ENCODE measurements at places on chromosomes 1 and 21.

DNA sequence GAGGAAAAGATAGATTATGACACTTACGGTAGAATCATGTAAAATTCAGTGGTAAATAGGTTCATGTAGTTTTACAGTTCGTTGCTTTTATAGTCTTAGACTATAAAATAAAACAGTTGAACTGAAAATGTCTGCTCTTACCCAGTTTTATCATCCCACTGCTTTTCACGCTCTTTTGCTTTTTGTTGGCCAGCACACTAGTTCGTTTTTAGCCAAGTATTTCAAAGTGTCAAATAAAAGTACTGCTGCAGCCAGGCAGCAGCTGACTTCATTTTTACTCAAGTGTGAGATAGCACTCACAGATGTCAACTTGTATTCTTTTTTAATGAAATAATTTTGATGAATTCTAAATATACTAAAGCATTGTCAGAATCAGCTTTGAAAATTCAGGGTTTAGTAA, 18.5 kb upstream of the BTG3 start:
- no peak for DNase-seq

GRCh38 chr1:230280054-230280795, 145.9 kb downstream of the PGBD5 start:
- no peak for DNase-seq

- no peak for DNase-seq
Observed at GRCh38 chr1:168365719-168366479, 85.2 kb downstream of the TBX19 start.

- no peak for DNase-seq
Observed at GRCh38 chr1:34984435-34984792, 733 bp downstream of the TMEM35B start.

GRCh38 chr1:89927049-89927448, 67.9 kb upstream of the ZNF326 start:
- DNase-seq, result no peak

DNA sequence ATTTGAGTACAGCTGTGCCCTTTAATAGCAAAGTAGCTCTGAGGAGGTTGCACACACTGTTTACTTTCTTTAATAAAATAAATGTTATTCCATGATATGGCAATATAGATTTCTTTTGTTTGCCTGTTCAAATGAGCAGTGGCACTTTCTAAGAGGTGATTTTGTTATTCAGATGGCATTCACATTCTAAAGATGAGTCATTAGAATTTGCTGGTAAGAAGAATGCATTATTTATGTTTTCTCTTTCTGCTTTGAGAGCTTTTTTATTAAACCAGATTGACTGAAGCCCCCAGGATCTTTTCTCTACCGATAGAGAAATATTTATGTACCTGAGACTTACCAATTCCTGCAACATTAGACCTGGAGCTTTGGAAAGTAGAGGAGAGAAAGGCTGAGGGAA, 11.2 kb upstream of the LEPR start:
- DNase-seq, result no peak

GRCh38 chr1:112423207-112423606, 27.2 kb downstream of the CTTNBP2NL start:
- no peak for DNase-seq

DNA sequence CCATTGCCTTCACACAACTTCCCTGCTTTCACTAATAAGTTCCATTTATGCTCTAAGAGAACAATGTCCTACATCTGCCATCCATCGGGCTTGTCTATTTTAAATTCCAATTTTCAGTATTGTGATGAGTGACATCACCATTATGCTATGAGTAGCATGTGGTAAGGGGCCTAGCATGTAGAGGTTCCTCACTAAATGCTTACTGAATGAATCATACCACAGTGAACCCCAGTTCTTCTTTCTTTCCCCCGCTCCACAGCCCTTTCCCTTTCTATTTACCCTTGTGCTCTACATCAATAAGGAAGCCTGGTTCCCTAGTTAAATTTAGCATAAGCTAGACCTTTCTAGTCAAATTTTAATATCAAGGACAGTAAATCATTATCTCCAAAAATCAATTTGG, 195.0 kb upstream of the RGS18 start:
- DNase-seq, result no peak

- no peak for DNase-seq
Observed at GRCh38 chr1:72111662-72112061, 170.7 kb downstream of the NEGR1 start.

DNA sequence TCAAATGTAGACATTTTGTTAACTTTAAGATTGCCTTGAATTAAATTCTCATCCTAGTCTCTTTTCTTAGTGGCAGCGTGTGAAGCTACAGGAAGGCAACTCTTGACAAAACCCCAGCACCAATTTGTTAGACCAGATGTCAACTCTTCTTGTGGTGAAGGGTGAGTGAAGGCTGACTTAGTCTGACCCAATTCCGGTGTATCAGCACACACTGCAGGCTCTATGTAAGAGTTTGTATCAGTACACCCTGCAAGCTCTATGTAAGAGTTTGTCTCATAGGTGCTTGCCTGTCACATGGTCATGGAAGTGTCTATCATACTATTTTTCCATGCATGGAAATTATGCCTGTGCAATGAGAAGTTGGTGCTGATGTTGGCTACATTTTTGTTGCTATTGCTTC, 16.8 kb downstream of the CR2 start:
- DNase-seq, result no peak

DNA sequence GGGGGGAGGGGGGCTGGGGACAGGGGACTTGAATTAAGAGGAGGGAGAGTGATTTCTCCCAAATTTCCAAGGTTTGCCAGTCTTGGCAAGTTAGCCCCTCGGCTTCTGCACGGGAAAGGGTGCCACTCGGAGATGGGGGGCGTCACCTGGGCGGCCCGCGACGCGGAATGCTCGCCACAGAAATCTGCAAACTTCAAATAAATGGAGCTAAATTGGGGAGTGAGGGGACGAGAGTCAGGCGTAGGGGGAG, 885 bp upstream of the SSBP3 start:
- DNase-seq, result no peak

- peak; percentile 51 for DNase-seq
Observed at GRCh38 chr1:12078938-12079861, 16.1 kb downstream of the TNFRSF8 start.

DNA sequence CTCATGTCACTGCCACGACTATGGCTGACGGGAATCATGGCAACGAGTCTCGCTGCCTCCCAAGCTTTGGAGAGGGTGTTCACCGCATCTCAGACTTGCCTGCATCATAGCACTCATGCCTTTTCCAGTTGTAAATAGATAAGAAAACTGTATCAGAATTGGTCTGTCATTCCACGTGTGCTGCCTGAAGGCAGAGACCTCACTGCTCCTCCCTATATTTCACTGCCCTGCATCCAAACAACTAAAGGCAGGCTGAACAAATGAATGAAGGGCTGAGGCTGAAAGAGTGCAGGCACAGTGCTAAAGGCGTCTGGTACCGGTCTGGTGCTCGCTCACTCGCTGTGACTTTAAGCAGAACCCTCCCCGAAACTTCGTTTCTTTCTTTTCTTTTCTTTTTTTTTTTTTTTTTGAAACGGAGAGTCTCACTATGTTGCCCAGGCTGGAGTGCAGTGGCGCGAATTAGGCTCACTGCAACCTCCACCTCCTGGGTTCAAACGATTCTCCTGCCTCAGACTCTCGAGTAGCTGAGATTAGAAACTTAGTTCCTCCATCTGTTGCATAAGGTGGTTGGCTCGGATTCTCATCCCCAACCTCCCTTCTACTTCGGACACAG, 542 bp downstream of the EIF2B3 start:
- DNase-seq, result no peak

GRCh38 chr1:188402986-188403385, 1574.2 kb downstream of the PLA2G4A start:
- no peak for DNase-seq
